Mesendoderm (in vitro differentiated cells): ENCODE measurements at places on chromosomes 2 and 18.
A peak's percentile ranks its signal among the peaks of the same experiment; 100 is the strongest.

GRCh38 chr18:49023271-49023937, 72.6 kb upstream of the SMAD7 start:
- no peak for DNase-seq

DNA sequence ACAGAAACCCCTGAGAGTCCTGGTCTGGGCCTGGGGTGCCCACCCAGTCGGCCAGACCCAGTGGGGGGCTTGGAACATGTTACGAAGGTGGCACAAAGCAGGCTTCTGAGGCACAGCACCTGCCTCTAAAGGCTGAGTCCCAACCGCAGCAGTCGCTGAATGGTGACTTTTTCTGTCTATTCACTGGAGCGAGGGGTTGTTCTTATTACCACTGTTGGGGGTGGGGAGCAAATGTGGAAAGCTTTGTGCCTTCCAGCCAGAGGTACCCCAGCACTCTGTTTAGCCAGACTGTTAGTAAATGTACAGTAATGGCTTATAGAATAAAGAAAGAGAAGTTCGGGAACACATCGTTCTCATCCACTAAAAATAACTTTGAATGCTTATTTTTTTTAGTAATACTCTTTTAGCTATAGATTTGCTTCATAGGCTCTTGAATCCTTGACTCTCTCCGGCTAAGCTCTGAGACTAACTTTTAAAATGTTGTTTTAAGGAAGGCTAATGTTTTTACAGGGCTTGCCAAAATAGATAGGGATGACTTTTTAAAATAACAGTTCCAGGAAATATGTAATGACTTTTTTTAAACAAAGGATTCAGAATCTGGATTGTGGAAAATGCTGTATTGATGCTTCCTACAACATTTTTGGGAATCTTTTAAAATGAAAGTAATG, 23.4 kb upstream of the PTPN2 start:
- no peak for DNase-seq

- no peak for DNase-seq
Observed at GRCh38 chr2:232891621-232892071, 21.6 kb downstream of the SNORC start.

DNA sequence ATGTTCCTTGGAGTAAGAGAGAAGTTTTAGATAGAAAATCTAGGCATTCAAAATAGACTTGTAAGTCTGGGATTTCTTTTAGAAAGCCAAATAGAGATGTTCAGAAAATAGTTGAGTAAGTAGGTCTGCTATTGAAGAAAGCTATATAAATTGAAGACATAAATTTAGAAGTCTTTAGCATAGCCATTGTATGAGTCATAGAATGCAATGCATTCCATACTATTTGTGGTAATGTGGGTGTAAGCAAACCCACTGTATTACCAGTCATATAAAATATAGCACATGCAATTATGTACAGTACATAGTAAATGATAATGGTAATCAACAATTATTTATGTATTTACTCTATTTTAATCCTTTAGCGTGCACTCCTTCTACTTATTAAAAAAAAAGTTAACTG, 14.1 kb downstream of the MC4R start:
- DNase-seq: no peak

DNA sequence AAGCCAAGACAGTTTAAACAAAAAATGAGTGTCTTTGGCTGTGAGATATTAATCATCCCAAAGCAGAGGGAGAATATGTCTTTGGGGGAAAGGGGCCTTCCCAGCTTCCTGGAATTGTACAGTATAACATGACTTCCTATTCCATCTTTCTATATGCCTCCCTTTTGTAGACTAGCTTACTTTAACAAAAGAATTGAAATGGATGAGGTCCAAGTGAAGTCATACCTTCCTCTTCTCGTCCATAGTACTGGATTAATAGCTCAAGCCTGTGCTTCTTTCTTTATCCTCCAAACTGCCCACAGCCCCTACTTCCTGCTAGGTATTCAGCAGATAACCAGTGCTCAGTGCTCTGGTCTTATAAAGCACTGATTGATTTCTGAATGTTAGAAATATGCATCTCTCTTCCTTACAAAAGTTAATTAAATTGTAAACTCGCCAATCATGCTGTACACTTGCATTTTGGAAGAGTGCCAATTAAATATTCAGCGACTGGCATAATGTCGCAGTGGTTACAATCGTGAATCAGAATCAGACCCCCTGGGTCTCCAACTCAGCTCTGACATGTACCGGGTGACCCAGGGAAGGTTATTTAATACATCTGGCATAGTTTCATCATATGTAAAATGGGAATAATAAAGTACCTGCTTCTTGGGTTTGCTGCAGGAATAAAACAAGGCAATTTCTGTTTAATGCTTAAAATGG, 325.1 kb downstream of the RND3 start:
- DNase-seq: no peak

DNA sequence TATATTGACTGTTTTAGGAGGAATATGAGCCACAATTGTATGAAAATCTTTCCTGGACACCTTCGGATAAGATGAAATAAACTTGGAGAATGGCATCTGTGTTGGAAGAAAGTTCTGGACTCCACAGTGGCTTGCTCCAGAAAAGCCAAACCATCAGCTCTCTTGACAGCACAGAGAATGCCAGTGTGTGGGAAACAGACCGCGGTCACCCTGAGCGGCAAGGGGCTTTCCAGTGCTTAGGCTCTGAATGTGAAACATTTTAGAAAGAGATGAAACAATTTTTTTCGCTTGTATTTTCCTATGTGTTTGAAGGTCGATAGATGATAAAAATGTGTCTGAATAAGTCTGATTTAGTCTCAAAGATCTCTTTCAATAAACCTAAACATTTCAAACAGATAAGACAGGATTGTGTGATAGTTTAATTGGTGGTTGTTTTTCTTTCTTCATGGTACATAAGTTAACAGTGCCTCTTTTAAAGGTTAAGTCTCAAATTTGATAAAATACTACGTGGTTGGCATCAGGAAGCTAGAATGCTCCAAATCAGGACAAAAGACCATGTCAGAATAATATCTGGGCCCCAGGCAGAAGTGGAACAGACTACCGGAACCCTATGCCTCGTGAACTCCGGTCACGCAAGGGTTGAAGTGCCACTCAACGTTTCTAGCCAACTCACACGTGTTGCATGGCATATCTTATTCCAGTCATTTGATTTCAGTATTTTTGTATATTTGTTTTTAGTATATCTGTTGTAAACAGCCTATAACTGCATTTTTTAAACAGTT, 28.9 kb downstream of the PTGR3 start:
- no peak for DNase-seq

- no peak for DNase-seq
Observed at GRCh38 chr2:42916324-42916723, 123.9 kb upstream of the HAAO start.

- DNase-seq: no peak
Observed at GRCh38 chr2:174744111-174744510, 20.2 kb downstream of the CHRNA1 start.

DNA sequence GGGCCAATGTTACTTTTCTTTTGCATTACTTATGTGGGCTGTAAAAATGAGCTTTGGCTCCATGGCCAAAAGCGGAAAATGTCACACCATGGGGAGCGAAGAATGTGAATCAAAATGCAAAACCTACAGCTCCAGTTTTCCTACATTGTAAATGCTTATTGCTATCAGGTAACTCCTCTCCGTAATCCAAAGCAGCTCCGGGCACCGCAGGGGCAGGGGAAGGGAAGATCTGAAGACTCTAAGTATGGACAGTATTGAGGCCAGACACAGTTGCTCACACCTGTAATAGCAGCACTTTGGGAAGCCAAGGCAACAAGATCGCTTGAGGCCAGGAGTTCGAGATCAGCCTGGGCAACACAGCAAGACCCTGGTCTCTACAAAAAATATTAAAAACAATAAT, 7.1 kb upstream of the AGFG1 start:
- DNase-seq: no peak

- DNase-seq: no peak
Observed at GRCh38 chr2:45833968-45834344, 182.5 kb downstream of the PRKCE start.

DNA sequence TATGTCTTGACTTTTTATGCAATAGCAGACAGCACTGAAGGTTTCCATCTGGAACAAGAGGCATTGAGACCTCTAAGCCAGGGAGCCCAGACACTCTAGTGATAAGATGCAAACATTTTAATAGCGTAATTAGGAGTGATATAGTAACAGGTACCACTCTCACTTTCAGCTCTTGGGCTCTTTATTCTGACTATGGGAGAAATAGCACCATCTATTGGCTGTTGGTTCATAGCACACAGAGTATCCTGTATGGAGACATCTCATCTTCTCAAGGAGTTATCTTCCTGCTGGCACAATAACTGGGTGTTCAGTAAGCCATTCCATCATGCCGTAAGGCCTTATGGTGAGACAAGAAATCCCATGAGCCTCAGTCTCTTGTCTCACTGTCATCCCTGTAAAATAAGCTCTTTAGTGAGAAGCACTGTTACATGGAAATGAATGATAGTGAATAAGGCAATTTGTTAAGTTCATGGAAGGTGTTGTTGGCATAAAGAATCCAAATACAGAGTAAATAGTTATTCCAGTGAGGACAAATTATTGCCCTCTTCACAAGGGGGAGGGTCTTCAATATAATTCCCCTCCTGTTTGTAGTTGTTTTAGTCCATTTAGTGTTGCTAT, 48.3 kb downstream of the THUMPD2 start:
- DNase-seq: peak; percentile 74

DNA sequence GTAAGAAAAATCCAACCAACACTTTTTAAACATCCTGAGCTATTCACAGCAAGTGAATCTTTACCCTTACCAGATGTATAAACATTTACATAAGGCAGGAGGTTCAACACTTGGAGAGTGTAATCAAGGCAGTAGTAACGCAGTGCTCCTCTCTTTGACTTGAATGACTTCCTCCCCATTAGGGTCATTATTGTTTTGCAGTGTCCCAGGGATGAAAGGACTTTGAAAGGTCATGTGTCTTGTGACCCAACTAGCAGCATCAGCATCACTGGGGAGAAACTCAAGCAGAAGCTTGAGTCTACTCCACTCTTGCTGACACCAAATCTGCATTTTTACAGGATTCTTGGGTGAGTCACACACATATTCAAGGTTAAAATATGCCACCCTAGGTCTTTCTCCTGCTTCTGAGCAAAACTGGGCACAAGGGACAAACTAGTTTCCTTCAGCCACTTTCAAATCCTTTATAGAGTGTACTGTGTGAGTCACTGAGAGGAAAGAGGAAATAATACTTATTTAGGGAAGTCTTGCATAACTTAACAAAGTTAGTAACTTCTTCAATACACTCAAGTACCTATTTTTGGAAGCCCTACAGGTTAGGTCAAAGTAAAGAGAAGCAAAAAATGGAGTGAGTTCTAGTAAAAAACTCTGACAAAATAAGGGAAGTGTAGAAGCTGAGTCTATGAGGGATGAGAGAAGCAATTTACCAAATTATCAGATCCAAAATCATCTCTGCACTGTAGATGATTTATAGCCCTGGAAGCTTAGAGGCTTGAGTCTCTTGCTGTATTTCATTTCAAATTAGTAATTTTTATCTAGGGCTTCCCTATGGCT, 51.0 kb upstream of the EML4 start:
- peak; percentile 92 for DNase-seq

- no peak for DNase-seq
Observed at GRCh38 chr2:147873859-147874483, 29.1 kb downstream of the ACVR2A start.

DNA sequence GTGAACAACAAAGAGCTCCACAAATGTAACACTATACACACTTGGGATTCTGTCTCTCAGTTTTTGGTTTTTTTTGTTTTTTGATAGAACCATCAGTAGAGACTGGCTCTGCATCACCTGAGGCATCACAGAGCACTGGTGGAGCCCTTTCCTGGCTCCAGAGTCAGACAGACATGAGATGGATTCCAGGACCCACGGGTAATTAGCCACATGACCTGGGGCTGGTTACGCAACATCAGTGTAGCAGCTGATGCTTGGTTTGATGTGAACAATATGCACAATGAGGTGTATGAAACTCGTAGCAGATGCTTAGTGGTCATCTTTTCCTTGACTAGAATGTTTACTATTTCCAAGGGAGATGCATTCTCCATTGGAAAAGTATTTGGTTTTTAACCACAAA, 40.7 kb downstream of the CMPK2 start:
- DNase-seq: peak; percentile 32

DNA sequence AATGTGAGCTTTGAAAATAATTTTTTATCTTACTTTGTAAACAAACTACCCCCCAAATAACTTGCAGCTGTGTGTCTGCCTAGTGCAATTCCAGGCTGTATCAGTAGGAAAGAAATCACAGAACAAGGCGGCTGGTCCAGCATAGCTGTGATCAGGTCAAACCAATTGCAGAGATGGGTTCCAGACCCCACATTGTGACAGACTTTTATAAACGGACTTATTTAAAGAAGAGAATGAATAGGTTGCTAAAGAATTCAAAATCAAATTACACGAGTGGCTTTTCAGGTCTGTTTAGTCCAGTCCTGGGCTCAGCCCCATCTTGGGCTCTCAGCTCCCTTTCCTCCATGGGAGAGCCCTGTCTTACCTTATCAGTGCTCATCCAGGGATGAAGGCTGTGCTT, 11.1 kb downstream of the BMP10 start:
- DNase-seq: no peak

- no peak for DNase-seq
Observed at GRCh38 chr18:3114026-3114425, 101.1 kb upstream of the LPIN2 start.

DNA sequence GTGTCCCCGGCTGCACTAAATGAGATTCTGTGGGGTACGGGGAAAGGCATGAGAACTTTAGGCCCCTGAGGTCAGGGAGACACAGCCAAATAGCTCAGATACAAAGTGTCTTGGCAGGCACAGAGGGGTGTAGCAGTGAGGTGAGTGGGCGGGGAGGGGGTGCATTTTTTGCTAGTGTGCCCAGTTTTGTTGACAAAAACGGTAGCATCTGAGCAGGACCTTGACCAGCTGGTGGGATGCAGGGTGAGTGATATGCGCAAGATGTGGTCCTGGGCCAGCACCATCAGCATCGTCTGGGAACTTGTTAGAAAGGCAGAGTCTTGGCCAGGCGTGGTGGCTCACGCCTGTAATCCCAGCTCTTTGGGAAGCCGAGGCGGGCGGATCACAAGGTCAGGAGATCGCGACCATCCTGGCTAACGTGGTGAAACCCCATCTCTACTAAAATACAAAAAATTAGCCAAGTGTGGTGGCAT, 127.3 kb upstream of the LGALSL start:
- no peak for DNase-seq

DNA sequence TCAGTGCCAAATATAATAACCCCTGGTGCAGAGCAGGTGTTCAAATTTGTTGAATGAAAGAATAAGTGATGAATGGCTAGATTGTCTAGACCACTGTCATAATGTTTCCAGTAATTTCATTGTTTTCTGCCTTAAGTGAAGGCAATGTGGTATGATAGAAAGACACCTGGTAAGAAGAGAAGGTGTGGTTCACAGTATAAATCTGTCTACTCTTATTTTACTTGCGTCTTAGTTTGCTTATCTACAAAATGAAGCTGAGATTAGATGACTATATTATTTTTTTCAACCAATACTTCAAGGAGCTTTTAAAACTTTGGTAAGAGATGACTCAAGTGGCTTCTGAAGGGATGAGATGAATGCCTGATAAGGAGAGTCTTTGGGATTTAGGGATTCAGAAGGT, 788.4 kb downstream of the EPHA4 start:
- DNase-seq: no peak

- no peak for DNase-seq
Observed at GRCh38 chr2:8171608-8172007, 510.2 kb upstream of the ID2 start.
